ENCODE measurements at places on chromosomes 13 and 19.

DNA sequence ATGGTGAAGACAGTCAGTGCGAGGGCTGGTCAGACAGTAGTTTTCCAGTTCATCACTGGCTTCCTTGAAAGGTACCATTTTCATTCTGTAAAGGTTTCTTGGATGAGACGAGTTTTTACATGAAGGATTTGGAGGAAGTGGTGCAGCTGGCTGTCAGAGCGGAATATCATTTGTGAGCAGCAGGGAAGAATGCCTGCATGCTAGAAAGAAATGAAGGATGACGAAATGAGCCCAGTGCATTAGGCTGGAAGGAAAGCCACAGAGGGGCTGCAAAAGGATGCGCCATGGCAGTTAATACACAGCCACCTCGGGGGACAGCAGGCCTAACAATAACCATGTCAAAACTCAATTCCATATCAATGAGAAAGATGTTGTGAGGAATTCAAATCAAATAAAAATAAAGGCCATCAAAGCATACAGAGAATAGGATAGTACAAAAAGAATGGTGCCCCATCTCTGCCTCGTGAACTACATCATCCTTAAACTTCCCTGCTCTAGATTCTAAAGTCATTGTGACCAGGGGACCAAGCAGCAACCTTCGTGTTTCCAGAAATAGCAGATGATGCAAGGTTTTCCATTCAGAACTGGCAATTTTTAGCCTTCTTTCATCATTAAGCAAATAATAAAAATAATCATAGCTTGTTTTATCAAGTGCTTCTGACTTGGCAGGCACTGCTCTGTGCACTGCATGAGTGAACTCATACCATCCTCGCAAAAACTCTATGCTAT is 504.2 kb downstream of the RFC3 start:
- no peak for DNase-seq

DNA sequence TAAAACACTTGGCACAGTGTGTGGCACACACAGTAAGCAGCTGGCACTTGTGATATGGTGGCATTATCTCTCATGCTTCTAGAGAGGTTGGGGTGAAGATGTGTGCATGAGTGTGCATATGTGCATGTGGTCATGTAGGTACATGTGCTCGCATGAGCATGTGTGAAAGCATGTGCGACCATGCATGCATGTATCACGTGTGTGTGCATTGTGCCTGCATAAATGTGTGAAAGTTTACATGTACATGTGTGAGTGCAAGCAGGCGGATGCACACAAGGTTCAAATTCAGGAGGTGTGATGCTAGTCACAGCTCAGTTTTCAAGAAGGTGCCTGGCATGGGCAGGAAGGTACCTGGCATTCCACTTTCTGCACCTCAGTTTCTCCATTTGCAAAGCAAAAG is 59.0 kb upstream of the UQCRFS1 start:
- no peak for DNase-seq

DNA sequence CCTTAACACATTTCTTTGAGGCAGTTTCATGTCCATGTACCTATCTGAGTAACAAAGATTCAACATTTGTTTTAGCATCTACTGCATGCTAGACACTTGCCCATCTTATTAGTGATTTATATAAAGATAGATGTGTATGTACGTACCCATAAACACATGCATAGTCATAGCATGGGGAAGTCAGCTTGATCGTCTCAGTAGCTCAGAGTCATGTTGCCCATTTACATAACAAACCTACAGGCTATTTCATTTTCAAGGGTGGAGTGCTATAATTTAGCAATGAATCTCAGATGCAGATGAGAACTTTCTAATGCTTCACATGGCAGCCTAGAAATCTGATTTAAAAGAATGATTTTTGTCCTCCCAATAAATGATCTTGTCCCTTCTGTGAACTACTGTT is 23.5 kb downstream of the FLT1 start:
- DNase-seq: no peak

- no peak for DNase-seq
Measured at GRCh38 chr19:45817725-45818301, 2.7 kb upstream of the RSPH6A start.

DNA sequence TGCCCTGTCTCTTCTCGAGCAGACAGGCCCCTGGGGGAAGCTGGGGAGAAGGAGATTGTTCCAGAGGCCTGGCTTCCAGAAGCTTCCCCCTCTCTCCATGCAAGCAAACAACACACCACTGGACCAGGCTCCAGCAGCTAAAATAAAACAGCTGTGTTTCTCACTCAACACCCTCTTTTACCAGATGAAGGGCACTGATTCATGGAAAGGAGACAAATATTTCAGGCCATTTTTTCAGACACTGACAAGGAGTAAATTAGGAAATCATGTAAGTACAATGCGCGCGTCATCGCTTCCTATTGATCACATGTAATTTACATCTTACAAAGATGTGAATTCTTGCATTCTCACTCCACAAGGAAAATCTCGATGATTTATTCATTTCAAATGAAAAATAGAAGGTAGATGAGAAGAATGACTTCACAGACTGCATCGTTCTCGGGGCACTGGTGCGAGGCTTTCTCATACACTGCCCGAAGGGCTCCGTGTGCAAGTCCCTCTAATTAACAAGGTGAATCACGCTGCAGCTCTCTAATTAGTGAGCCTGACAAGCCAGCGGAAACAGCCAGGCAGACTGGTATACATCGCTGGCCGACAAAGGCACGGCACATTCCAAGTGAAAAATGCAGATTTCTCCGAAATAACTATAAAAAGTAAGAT is 153.6 kb downstream of the KCTD15 start:
- DNase-seq: no peak

DNA sequence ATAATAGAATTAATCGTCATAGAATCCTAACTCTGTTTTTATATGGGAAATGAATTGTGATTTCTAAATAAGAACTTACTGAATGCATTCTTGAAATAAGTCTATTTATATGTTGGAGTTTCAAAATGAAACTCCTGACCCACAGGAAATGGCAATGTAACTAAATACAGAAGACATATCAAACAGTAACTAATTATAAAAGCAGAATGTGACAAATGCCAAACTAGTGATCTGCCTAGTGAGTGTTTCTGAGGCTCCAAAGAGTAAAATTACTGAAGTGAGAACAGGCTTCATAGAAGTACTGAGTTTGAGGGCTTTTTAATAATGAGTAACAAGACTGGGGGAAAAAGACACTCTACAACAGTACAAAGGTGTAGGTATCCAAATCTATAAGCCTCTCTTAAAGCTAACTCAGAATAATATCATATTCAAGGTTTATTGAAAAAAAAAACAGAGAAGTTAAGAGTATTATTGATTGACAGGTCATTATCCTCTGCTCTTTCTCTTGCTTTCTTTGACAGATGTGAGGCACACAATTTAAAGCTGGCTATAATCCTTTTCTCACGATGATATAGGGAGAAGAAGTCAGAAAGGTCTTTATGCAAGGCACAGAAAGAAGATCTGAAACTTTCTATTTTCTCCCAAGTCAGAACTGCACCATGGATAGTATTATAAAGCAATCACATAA is 17.4 kb upstream of the ATXN8OS start:
- no peak for DNase-seq

DNA sequence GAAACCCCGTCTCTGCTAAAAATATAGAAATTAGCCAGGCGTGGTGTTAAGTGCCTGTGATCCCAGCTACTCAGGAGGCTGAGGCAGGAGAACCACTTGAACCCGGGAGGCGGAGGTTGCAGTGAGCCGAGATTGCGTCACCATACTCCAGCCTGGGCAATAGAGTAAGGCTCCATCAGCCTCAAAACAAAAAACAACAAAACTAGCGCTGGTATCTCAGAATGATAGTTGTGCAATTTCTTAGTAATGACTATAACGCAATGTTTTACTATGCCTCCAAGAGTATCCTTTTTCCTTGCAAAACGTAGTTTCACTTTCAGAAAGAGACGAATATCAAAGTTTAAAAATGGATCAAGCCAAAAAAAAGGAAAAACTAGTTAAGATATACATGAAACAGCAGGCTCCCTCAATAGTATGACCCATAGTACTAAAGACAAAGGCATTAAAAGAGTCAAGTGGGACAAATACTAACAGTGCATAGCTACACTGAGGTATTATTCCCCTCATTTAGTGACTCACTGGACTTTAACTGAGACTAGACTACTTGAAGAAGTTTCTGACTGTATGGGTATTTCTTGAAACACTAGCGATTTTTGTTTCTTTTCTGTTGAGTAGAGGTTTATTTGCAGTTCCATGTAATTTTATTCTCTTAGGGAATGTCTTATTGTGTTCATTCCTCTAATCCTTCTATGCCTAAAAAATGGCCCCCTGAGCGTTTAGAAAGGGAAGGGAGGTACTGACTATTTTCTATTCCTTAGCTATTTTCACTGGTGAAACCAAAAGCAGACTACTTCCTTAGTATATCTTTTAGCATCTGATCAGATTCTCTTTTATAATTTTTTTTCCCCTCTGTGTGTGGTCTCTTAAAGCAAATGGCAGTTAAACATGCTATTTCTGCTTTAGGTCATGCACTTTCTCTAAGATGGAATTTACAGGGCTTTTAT is 10.4 kb upstream of the ITM2B start:
- no peak for DNase-seq

- DNase-seq: no peak
Measured at GRCh38 chr13:50712881-50713280, 130.6 kb downstream of the DLEU7 start.

- DNase-seq: no peak
Measured at GRCh38 chr13:51673165-51673564, 88.9 kb downstream of the WDFY2 start.

DNA sequence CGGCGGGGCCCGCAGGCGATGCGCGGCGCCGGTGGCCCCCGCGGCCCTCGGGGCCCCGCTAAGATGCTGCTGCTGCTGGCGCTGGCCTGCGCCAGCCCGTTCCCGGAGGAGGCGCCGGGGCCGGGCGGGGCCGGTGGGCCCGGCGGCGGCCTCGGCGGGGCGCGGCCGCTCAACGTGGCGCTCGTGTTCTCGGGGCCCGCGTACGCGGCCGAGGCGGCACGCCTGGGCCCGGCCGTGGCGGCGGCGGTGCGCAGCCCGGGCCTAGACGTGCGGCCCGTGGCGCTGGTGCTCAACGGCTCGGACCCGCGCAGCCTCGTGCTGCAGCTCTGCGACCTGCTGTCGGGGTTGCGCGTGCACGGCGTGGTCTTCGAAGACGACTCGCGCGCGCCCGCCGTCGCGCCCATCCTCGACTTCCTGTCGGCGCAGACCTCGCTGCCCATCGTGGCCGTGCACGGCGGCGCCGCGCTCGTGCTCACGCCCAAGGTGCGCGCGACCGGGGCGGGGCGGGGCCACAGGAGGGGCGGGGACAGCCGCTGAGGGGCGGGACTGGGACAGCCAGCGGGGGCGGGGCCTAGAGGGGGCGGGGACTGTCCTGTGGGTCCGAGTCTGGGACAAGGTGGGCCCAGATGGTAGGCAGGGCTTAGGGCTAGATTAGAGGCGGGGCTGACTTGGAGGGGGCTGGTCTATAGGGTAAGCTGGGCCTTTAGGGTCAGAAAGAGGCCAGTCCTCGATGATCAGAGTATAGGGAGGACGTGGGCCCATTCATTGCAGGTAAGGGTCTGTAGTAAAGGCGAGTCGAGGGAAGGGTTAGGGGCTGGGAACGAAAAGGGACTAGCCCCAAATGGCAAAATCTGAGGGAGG is 5.1 kb downstream of the GRIN2D start:
- DNase-seq: peak; percentile 67

DNA sequence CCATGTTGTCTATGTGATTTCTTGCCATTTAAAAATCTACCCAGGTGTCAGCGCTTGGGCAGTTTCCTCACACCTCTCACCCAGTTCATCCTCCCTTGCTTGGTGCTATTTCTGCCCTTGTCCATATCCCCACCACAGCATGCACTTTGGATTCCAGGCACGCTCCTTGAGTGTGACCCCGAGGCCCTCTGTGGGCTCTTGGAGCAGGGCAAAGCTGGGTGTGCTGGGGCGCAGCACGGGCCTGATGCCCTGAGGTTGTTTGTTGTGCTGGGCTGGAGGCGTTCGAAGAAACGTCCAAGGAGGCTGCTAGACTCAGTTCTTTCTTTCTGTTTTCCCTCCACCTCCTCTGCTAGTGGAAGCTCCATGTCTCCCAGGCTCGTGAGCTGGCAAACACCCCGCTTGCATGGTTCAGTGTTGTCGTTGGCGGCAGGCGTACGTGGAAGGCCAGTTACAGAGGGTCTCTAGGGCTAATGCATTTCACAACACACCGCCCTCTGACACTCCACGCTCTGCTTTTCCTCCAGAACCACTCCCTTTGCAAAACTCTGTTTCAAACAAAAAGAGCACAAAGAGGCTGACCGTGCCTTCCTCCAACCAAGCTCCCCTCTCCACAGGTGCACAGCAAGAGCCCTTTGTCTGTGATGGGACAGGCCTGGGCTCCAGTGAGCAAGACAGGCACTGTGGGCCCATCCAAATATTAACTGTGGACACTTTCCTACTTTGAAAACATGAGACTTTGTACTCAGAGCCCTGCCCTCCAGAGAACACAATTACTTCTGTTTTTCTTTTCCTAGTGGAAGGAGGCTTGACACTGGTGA is 117.7 kb upstream of the GJB6 start:
- DNase-seq: no peak

DNA sequence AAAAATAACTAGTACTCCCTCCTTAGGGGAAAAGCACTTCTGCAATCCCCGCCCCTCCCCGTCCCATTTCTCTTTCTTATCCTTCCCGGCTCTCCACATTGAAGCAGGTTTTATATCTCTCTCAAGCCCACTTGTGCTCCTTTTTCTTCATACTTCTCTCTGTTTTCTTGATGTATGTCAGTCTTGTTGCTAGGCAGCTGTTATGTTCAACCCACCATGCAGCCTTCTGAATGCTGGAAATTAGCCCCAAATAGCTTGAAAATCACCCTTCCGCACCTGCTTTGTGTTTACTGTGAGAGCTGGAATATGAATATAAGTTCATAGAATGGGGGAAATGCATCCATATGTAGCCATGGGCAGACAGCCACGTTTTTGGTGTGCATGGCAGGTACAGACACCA is 461.4 kb downstream of the MYO16 start:
- no peak for DNase-seq

DNA sequence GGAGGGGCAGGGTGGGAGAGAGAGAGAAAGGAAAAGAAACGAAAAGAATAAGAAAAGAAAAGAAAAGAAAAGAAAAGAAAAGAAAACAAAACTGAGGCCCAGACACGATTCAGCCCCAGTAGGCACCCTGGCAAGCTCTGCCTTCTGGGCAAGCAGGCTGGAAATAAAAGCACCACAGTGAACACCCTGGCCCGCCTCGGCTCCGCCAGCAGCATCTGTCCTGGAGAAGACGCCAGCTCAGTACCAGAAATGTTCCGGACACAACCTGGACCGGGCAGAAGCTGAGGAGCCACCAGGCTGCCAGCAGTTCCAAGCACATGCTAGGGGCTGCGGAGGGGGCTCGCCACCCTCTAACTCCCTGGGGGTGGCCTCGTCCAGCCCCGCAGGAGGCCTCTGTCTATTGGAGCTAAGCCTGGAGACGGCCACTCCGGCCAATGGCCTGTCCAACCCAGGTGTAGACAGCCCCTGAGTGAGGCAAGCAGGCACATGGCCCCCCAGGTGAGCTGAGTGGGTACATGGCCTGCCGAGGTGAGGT is 11.4 kb upstream of the CPAMD8 start:
- DNase-seq: no peak

- DNase-seq: no peak
Measured at GRCh38 chr19:7847664-7848063, 17.6 kb downstream of the EVI5L start.

DNA sequence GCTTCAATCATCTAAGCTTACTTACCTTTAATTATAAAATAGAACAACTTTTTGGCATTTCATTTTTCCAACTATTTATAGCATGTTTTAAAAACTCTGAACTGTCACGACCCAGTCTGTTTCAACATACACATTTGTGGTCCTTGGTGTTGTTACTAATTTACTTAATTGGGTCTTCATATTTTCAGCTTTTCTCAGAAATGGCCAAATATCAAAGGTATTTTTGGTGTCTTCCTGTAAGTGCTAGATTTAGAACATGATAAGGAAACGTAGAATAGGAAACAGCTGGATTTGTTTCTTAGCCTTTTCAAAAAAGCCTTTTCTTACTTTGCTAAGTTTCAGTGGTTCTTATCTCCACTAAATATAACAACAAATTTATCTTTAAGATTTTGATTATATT is 11.4 kb downstream of the LPAR6 start:
- DNase-seq: no peak

All from stimulated activated CD8-positive, alpha-beta memory T cell treated with anti-CD3 and anti-CD28 coated beads, Interleukin-12 subunit alpha, Interleukin-12 subunit beta, amount 100 ng/mL, for 1 hour (primary cell).